ENCODE measurements at places on chromosomes 2 and 18.

DNA sequence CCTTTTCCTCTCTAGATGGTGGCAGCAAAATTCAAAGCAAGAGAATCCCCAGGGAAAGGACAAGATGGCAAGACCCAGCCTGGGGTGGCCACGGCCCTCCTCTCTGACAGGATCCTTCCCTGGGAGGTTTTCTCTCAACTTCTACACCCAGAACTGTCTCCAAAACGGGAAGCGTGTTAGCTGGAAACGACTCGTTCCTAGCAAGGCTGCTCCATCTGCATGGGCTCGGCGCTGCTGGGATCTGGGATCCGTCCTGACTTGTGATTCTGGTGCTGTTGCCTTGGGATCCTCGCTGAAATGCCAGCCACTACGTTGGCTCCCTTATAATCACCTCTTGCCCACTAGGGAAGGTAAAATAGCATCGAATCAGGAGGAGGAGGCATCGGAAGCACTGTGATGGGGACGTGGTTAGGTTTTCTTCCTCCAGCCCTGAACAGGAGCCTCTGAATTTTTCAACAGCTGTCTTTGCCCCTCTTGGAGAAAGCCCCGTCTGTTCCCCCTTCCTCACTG, 514.8 kb upstream of the MYT1L start:
- DNase-seq, result no peak

DNA sequence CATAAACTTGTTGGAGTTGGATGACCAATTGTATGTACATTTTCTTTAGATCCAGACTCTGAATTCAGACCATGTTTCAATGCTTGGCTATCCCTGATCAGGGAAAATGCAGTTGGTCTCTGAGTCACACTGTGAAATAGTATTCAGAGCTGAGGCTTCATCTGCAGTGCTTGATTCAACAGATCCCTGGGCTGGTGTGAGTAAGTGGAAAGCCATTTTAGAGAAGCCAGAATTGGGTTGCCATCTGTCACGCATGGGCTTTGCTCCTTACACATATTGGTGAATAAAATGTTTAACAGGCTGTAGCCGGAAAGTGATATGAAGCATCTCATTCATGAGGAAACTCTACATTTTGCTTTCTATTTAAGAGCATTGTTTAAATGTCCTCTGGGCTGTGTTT, 50.0 kb upstream of the ACYP2 start:
- no peak for DNase-seq

DNA sequence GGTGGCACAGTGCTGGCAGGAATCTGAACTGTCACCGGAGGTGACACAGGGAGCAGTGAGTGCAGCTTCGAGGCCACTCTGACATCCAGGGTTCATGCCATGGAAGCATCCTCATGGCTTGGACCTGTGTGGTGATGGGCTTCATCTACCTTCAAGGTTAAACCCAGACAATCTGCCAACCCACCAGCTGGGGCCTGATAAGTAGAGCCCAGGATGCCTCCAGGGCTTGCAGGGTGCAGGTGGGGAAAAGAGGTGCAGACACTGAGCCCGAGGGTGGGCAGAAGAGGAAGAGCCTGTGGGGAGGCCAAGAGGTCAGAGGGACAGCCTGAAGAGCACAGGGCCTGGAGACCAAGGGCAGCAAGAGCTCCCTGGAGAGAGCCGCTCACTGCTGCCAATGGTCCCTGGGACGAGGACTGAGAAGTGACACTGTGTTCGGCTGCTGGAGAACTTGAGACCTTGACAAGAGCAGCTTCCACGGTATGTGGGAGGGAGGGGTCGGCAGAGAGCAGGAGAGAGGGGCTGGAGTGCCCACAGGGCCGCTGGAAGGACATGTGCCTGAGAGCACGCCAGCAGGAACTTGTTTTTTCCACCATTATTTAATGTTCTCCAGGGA, 8.1 kb upstream of the HES6 start:
- DNase-seq, result no peak

- DNase-seq, result no peak
Measured at GRCh38 chr18:6728809-6729246, 688 bp upstream of the ARHGAP28 start.

DNA sequence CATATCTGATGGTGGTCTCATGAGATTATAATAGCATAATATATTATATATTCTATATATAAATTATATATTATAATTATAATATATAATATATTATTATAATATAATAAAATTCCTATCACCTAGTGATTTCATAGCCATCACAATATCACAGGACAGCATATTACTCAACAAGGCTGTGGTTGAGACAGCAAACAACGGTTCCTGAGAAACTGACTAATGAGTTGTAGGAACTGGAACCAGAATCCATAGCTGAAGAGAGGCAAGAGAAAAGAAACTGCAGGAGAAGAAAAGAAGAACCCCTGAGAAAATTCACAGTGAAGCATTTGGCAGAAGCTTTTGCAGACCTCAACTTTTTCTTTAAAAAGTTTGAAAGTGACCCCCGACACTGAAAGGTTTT, 84.0 kb downstream of the BCL2L11 start:
- DNase-seq, result no peak

DNA sequence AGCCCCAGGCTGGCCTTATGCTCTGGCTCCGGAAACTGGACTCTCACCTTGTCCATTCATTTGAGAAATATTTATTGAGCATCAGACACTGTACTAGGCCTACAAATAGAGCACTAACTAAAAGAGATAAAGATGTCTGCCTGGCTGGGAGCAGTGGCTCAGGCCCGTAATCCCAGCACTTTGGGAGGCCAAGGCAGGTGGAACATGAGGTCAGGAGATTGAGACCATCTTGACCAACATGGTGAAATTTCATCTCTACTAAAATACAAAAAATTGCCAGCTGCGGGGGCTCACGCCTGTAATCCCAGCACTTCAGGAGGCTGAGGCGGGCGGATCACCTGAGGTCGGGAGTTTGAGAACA, 7.6 kb upstream of the MRPL33 start:
- DNase-seq, result no peak

- no peak for DNase-seq
Measured at GRCh38 chr2:29865512-29865911, 55.9 kb downstream of the ALK start.

DNA sequence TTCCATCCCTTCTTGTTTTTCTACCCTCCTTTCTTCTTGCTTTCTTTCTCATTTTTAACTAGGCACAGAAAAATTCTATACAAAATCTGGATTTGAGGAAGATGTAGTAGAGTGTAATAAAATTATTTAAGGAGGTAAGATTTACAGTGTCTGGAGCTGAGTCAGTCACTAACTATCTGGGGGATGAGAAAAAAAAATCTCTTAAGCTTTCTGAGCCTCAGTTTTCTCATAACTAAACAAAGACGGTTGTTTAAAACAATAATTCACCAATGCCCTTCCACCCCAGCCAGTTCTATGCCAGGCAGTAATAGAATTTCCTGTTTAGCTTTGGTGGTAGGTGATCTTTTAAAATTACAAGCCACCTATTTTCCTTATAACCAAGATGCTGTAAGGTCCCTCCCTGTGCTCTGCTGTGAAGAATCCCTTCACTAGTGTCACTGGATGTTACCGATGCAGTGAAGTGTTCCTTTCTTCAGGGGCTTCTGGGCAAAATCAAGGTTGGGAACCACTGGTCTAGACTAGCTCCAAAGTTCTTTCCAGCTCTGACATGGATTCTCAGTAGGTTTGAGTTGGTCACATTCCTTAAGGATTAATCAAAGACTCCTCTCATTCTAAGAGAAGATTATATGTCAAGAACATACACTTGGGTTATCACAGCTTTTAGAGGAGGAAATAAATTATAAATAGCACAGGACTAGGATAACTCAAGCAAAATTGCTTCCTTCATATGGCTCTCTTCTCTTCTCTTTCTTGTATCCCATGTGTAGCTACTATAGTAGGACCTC, 289.0 kb downstream of the CDH2 start:
- no peak for DNase-seq

DNA sequence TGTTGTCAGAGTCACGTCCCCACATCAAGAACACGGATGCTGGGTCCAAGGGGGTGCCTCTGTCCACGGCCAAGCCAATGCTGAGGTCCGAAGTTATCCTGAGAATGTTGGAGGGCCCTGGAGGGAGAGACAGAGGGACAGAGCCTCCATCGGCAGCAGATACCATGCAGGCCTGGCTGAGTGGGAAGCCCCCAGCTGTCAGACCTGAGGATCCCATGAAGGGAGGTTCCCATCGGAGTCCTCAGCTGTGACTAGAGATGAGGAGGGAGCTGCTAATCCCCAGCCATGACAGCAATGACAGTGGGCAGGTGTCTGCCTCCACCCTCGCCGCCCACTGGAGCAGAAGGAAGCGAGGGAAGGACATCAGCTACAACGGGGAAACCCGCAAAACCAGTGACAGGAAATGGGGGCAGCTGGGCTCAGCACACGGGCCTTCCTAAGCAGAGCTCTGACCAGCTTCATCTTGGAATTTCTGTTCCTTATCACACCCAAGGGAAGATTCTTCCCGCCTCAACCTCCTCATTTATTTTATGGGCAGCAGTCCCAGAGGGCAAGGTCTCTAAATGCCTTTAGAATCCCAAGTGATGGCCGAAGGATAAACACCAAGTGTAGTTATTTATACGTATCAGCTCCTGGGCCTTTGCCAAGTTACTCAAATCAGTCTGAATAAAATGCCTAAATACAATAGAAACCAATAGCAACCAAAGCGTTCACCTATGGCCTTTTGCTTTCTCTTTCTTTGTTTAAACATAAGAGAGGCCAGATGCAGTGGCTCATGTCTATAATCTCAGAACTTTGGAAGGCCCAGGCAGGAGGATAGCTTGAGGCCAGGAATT, 32.2 kb downstream of the FAM178B start:
- no peak for DNase-seq

DNA sequence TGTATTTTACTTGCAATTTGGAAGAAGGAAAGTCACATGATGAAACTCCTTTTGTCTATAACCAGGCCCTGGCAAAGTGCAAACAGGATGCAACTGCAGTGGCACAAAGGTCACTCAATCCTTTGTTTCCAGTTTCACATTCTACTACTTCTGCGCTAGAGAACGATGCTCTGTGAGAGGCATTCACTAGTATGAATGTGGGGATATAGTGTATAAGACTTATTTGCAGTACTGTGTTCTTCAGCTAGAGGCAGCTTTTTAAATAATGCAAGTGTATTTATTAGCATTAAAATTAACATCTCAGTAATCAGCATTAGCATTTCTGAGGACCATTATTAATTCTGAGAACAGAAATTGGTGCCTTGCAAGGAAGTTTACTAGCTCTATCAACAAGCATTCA, 68.9 kb downstream of the PRPF40A start:
- DNase-seq, result no peak

DNA sequence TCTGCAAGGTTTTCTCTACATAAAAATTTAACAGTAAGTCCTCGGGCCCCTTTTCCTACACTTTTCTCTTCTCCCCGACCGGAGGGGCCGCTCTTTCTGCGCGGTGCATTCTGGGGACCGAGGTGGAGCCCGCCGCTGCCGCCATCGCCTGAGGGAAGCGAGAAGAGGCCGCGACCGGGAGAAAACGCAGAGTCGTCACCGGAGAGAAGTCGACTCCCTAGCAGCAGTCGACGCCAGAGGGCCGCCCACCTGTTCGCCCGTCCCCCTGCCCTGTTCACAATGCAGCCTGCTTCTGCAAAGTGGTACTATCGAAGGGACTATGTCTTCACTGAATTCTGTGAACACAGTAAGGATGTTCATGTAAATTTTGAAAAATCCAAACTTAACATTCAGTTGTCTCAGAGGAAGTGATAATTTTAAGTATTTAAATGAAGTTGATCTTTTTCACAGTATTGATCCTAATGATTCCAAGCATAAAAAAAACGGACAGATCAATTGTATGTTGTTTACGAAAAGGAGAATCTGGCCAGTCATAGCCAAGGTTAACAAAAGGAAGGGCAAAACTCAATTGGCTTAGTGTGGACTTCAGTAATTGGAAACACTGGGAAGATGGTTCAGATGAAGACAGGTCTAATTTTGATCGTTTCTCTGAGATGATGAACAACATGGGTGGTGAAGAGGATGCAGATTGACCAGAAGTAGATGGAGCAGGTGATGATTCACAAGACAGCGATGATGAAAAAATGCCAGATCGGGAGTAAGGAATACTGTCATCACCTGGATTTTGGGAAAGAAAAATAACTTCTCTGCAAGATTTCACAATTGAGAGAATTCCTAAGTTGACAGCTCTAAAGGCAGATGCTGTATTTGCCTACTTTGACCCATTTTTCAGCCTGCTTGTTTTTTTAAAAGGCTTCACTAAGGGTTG, 55.8 kb downstream of the ASXL2 start:
- no peak for DNase-seq

- no peak for DNase-seq
Measured at GRCh38 chr18:42706618-42707017, 408.9 kb downstream of the RIT2 start.

DNA sequence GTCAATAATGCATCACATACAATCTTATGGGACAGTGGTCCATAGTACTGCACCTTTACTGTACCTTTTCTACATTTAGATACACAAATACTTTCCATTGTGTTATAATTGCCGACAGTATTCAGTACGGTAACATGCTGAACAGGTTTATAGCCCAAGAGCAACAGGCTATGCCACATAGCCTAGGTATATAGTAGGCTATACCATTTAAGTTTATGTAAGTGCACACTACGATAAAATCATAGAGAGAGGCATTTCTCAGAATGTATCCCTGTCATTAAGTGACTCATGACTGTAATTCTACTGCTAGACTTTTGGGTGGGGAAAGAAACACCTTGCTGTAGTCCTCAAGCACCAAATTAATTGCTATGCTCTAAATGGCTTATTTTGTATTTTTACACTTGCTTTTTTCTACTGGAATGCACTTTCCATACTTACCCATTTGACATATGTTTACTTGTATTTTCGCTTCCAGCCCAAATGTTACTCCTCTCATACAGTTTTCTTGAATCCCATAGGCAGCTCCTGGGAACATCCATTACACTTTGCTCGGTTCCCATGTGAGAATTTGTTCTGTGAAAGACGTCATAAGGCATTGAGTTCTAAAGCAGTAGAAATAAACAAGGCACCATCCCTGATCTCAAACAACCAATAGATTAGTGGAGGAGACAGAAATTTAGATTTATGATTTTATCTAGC, 714.0 kb upstream of the ID2 start:
- no peak for DNase-seq

DNA sequence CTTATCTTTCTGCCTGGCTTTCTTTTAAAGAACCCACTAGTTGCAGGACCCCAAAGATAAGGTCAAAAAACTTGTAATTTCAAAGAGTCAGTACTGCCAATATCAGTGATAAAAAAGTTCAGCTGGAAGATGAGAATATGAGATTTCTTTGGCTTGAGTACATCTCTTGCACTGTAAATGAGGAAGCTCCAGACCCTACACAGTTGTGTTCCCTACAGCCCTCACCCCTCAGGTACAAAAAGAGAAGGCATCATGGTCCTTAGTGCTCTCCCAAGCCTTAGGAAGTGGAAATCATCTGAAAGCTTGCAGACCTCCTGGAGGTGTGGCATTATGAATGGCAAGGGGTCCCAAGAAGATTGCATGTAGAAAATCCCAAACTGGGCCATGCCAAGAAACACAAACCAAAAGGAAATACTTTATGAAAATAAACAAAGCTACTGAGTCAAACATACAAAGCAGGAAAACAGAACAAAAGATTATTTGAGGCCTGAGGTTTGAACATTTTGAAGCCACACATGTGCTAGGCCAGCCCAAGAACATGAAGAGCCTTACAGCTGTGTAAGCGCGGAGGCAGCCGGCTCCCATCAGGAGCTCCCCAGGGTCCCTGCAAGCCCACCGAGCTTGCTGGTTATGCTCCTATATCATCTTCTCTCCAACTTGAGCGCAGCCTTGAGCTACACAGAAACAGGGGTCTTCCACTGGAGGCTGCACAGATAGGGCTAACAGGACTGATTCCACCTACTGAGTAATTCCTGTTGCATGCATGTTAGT, 217.0 kb downstream of the OSR1 start:
- no peak for DNase-seq
